ENCODE measurements at places on chromosomes 11 and 22.

DNA sequence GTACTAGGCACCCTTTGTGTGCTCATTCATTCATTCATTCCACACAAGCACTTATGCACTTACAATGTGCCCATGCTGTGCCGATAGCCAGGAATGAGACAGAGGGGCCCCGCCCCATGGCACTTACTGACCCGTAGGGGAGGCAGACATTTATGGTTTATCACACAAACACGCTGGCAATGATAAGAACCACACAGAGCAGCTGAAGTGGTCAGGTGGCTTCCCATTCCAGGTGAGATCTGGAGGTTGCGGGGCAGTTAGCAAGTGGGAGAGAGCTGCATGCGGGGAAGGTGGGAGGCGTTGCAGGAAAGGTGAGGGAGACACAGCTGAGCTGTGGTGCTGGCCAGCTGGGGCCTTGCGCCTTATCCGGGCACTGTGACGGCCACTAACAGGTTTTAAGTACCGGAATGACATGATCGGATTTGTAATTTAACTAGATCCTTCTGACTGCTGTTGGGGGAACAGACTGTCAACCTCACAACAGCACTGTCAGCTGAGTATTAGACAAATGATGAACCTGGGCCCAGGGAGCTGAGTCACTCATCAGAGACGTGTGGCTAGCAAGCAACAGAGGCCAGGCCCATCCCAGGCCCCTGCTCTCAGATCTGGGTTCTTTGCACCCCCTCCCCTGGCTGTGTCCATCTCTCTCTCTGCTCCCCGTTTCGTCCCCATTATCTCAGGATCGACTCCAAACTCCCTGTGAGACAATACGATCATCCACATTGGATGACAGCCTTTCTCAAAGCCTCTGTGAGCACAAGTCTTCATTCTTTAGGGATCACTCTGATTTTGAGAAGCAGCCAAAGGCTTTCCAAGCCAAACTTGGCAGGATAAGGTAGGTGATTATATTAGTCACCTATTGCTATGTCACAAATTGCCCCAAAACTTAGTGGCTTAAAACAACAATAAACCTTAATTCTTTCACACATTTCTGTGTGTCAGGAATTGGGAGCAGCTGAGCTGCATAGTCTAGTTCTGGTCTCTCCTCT, 28.4 kb downstream of the RASD2 start:
- DNase-seq, result no peak

DNA sequence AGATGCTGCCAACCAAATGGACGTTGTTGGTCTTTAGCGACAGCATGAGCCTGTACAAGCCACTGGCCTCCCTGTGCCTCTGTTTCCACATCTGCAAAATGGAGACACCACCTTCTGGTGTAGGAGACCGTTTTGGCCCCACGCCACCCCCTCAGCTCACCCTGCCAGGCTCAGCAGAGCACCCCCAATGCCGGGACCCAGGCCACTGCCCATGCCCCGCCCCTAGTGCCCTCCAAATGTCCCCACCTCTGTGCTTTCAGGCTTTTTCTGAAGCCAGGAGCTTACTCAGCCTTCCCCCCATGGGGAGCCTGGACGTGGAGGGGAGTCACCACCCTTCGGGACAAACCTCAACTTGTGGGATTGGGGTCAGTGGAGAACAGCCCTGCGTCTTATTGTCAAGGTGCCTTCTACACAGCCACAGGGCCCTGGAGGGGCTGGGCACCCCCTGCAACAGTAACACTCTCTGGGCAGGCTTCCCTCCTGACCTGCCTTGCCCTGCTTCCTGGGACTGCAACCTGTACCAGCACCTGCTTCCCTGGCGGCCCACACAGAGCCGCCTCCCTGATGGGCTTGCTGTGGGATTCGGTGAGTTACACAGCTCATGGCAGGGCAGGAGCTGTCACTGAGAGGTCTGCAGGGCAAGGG, 24.6 kb upstream of the RTL6 start:
- no peak for DNase-seq

DNA sequence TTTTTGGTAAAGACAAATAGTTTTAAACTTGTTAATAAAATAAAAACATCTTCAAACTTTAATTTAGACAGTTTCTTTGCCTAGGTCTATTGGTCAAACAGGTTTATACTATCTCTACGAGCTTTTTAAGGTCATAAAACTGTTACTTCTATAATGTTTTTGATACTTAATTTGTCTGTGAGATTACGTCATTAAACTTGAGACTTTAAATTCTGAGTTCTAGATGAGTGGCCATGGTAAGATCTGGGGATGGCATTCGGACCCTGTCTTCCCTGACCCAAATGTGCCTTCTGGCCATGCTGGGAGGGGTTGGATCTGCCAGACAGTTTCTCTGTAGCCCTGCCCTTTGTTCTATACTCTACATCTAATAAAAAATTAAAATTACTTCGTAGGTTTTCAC, 497.8 kb downstream of the TMEM135 start:
- no peak for DNase-seq

GRCh38 chr11:12835286-12835685, 161.1 kb downstream of the TEAD1 start:
- DNase-seq, result no peak

- DNase-seq, result no peak
These were observed 106.9 kb downstream of the SYN3 start for GRCh38 chr22:32951076-32951806.

DNA sequence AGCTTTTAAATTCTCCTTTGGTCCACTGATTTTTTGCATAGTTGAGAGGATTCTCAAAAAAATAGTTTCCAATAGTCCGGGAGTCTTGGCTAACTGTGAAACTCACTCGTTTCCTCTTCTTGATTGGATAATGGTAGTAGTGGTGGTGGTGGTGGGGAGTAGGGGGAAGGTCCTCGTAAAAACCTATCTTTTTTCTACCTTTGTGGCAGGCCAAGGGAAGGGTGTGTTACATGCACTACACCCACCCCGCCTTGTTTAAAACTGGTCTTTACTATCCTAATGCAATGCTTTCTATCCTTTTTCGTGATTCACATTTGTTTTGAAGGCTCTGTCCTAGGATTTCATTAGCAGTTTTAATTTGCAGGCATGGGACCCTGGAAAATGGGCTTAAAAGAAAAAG, 4.8 kb downstream of the TEAD1 start:
- no peak for DNase-seq

- DNase-seq, result no peak
These were observed 427.9 kb upstream of the DDI1 start for GRCh38 chr11:103608566-103608965.

GRCh38 chr11:69337211-69337721, 43.3 kb downstream of the MYEOV start:
- DNase-seq, result peak; percentile 48

DNA sequence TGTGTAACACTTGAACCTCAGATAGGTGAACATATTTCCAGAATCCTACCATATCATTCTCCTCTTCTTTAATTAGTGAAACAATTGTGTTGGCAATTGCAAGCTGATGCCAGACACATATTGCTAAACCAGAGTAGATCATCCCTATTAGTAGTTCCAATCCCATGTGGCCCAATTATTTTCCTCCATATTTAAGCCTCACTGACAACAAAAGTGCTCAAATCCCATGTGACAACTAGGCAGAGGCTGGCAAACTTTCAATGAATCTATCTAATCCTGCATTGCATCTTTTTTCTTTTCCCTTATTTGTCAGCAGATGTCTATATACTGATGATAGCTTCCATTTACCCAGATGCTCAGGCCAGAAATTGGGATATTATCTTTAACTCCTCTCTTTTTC, 90.4 kb downstream of the GRIA4 start:
- no peak for DNase-seq

- no peak for DNase-seq
These were observed 27.9 kb upstream of the RBMXL2 start for GRCh38 chr11:7060868-7061267.

DNA sequence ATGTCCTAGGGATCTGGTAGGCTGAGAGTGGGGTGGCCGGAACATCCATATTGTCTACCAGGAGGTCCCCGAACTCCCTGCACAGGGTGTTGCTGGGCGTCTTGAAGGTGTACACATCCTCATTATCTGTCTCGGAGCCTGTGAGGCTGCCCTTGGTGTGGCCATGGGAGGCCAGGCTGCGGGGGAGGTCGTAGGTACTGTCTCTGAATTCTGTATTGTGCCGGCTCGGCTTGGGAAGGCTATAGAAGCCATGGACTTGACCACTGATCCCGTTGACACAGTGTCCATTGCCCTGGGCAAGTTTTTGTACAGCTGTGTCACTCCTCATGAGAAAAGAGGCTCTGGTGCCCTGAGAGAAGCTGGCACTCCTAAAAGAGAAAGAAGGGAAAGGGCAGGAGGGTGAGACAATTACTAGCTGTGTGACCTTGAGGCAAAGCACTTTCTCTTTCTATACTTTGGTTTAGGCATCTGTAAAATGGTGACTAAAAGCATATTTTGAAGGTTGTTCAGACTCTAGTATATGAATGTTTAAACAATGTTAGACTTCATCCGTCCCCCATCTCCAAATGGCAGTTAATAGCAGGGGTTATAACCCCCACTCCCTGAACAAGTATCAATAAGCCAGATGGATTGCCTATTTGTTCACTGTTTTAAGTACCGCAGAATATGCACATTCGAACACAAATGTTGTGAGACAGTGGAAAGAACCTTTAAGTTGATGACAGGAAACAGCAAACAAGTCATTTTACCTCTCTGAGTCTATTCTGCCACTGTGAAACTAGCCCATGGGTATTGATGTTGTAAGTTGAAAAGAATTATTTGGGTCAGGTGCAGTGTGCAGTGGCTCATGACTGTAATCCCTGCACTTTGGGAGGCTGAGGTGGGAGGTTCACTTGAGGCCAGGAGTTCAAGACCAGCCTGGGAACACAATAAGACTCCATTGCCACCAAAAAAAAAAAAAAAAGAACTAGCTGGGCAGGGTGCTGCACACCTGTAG, 38.3 kb downstream of the USP35 start:
- DNase-seq, result no peak

GRCh38 chr22:21094911-21095772, 49.4 kb downstream of the LRRC74B start:
- no peak for DNase-seq

DNA sequence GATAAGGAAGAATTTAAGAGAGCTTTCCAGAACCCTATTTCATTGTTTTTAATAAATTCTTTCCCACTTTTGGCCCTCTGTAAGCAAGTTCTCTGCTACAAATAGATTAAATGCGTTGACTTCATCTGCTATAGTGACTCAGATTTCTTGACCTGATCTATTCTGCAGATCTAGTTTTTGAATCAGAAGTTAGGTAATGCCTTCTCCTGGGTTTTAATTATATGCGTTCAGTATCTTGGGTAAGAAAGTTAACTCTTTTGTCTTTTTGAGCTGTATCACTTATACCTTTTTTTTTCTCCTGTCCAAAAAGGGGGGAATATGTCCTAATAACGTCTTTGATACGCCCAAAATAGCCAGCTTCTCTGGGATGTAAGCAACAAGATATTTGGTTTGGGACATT, 2.4 kb upstream of the HEPHL1 start:
- DNase-seq, result no peak

DNA sequence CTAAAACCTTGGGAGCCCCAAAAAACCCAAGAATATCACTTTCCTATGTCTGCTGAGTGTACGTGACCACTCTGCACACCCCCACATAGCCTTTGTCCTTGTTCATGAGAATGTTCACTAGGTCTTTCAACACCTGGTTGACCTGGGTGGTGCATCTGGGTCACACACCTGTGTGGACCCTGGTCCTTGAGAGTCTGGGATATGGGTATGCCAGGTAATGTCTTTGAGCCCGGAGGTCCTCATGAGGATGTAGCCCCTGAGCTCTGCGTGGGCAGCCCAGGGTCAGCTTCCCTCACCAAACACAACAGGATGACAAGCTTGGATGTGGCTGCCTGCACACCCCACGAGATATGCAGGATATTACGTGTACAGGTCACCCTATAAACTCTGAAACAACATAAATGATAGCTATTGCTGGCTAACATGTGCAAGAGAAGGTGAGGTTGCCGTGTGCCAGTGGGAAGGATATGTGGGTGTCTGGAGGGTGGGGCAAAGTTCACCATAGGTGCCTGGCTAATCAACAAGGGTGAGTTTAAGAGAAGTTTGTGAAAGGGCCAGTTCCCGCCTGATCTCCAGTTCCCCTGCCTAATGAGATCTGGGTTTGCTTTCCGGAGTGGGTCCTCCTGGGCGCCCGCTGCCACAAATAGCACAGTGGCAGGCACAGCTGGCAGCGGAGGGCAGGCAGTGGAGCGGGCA, 1.4 kb upstream of the PPARA start:
- no peak for DNase-seq

DNA sequence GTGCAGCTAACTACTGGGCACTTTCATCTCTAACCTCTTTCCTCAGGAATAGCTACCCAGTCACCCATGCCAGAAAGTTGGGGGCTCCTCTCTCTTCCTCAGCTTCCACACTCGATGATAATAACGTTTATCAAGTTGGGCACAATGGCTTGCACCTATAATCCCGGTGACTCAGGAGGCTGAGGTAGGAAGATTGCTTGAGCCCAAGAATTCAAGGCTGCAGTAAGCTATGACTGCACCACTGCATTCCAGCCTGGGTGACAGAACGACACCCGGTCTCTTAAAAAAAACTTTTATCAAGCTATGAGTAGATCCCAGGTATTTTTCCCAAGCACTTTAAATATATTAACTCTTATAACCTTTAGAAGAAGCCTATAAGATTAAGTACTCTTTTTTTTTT, 2.0 kb downstream of the SF3A1 start:
- no peak for DNase-seq

DNA sequence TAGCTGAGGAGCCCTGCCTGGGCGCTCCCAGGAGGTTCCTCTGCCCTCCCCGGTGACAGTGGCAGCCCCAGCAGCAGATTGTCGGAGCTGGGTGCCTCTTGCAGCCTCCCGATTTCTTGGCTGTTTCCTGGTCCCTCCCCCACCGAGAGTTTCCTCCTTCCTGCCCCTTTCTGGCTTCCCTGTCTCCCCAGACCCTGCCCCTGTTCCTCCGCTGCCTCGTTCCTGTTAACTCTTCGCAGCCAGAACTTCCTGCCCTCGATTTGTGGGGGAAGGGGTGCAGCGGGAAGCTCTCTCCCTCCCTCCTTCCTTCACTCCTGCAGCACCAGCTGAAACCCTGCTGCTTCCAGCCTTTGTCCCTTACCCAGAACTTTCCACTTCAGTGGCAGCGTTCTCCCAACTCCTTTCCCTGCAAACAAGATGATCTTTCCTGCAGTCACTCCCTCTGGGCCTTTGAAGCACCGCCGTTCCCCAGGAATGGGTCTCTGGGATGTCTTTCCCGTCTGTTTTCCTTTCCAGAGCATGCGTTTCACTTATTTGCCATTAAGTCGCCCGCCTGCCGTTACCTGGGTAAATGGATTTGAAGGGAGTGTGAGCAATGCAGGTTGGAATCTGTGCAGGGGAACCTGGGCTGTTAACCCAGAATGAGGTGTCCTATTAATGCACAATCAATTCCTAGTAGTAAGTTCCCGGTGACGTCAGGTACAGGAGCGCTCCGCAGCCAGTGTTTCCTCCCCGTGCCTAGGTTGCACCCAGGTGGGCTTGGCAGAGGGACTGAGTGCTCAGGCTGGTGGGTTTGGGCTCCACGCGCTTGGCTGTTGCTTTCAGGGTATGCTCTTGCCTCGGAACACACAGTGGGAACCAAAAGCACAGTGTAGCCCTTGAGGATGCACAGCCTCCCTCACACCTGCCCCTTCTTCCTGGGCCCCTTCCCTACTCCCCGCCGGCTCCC, 4.3 kb downstream of the GRK2 start:
- DNase-seq, result peak; percentile 17

- no peak for DNase-seq
These were observed 2.8 kb downstream of the MALAT1 start for GRCh38 chr11:65501472-65502273.

- no peak for DNase-seq
These were observed 18.6 kb upstream of the LMO2 start for GRCh38 chr11:33910296-33910957.

- DNase-seq, result no peak
These were observed 105.2 kb downstream of the NAV2 start for GRCh38 chr11:19817870-19818269.

Data from activated CD8-positive, alpha-beta memory T cell treated with anti-CD3 and anti-CD28 coated beads, Interleukin-2, amount 50 U/mL, for 4 hours (primary cell).